ENCODE measurements at places on chromosomes 2 and 18. TPM values are rescaled to one million over a fixed set of nuclear protein-coding genes. Genes with fewer than 3 reads are reported as not detected.

The MAP3K20 gene
- 60.5 TPM for total RNA-seq

The REG3A gene
- not detected for total RNA-seq

The ATAD2B gene
- 12.8 TPM for total RNA-seq

The RAB6C gene
- total RNA-seq, result not detected

The DHRS9 gene
- not detected for total RNA-seq

The VWA3B gene
- not detected for total RNA-seq

The VIL1 gene
- total RNA-seq, result not detected

The HRH4 gene
- 0.18 TPM for total RNA-seq

The FER1L5 gene
- total RNA-seq, result 0.09 TPM

The DCC gene
- total RNA-seq, result not detected

The ZNF142 gene
- total RNA-seq, result 23.7 TPM

The NT5DC4 gene
- 6.1 TPM for total RNA-seq

The MATN3 gene
- 1.9 TPM for total RNA-seq

The DSC3 gene
- not detected for total RNA-seq

The LDLRAD4 gene
- 1.2 TPM for total RNA-seq

The KIDINS220 gene
- total RNA-seq, result 11.0 TPM

The FBXO48 gene
- total RNA-seq, result 1.2 TPM

The LRP2 gene
- total RNA-seq, result not detected

The TCF23 gene
- total RNA-seq, result not detected

The CYBRD1 gene
- total RNA-seq, result 132 TPM

The UPP2 gene
- total RNA-seq, result not detected

The ANTXR1 gene
- 36.1 TPM for total RNA-seq

The RAB27B gene
- 12.7 TPM for total RNA-seq

The SLC9A4 gene
- 0.85 TPM for total RNA-seq

The ANKRD36 gene
- 32.3 TPM for total RNA-seq

The XIRP2 gene
- not detected for total RNA-seq

The RNASEH1 gene
- total RNA-seq, result 31.0 TPM

The CRACDL gene
- total RNA-seq, result 29.6 TPM

The POMC gene
- not detected for total RNA-seq

The ABHD1 gene
- not detected for total RNA-seq

The PLCD4 gene
- 0.74 TPM for total RNA-seq

The FSIP2 gene
- total RNA-seq, result 0.22 TPM

The FKBP7 gene
- 3.8 TPM for total RNA-seq

The CXCR1 gene
- total RNA-seq, result not detected

The MALT1 gene
- 19.0 TPM for total RNA-seq

The SCYGR2 gene
- not detected for total RNA-seq

The PSMD14 gene
- total RNA-seq, result 58.8 TPM

Data from PC-9 (cell line).